Myocyte (in vitro differentiated cells): ENCODE measurements at places on chromosomes 13 and 19. TPM values are rescaled to one million over a fixed set of nuclear protein-coding genes. Genes with fewer than 3 reads are reported as not detected.
A peak's percentile ranks its signal among the peaks of the same experiment; 100 is the strongest.

- no peak for DNase-seq
These were observed 137.5 kb downstream of the DCLK1 start for GRCh38 chr13:35993686-35994085.

The NDUFA7 gene
- total RNA-seq, result 42.5 and 60.6 TPM in 2 replicates

The CLEC17A gene
- not detected in 2 replicates for total RNA-seq

The SNRNP70 gene
- 312 and 331 TPM in 2 replicates for total RNA-seq

DNA sequence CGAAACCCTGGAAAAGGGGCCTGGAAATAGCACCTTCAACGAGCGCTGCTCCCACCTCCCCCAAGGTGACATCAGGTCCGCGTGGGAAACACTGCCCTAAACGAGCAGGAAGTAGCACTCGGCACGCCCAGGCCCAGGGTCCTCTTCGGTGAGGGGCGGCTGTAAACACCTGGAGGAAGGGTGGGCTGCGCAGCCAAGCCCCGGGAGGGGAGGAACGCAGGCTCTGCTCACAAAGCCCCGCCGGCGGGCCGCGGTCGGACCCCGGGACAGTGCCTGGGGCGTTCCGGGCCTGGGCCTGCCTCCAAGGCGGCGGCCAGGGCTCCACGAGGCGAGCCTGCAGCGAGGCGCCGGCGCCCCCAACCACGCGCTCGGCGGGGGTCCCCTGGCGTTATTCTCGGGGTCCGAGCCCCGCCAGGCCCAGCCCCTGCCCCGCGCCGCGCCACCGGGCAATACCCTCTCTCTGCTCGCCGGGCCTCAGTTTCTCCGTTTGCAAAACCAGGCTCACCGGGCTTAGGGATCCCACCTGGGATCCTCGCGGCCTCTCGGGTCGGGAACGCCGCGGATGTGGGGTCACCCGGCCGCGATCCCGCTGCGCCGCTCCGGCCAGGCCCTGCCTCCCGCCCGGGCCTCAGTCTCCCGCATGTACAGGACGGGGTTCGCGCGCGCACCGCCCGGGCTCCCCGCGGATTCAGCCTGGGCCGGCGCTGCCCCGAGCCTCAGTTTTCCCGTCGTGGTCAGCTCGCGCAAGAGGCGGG lies 630 bp downstream of the RNF126 start:
- DNase-seq, result peak; percentile 12

DNA sequence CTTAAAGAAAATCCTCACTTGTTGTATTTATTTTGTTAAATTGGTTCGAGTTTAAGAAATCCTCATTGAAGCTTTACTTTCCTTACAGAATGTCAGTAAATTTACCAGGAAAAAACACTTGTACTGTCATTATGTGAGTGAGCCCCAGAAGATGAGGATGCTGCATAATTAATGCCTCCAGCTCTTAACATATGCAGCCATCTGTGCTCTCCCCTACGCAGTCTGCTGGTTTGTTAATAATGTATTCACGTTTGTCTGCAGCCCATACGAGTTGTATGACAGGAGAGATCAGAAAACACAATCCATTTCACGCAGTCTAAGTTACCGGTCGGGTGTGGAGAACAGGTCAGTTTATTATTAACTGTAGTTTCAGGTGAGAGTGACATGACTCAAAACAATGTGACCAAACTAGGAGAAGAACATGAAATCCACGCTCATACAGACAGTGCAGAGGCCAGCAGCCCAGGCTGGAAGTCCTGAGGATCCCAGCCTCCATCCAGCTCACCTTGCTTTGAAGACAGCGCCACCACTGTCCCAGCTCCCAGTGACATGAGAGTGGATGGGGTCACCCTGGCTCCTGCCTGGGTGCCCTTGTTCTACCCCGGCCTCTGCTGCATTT lies 19.8 kb upstream of the ATP11A start:
- no peak for DNase-seq

GRCh38 chr13:77579959-77580358 lies 44.5 kb downstream of the SCEL start:
- no peak for DNase-seq

DNA sequence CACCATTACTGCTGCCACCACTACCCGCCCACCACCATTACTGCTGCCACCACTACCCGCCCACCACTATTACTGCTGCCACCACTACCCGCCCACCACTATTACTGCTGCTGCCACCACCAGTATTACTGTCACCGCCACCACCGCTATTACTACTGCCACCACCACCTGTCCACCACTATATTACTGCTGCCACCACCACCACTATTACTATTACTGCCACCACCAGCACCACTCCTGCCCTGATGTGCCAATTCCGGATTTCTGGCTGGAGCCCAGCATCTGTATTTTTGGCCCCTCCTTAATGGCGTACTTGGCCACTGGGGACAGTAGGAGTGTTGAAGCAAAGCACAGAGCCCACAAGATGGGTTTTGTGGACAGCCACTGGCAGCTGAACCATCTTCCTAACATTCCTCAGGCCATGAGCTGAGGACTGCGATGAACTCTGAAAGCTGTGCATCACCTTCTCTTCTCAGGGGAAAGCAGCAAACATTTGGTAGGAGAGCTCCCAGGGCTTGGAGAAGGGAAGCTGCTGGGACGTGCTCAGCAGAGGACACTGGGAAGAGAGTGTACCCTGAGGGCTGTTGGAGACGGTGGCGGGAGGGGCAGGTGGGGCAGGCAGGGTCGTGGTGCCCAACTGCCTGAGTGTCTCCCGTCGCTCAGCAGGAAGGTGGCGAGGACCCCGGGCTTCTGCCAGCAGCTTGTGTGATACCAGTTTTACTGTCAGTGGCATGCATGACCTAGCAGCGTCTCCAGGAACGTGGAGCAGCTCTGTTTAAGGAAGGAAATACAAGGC lies 23.0 kb downstream of the CUL4A start:
- DNase-seq, result peak; percentile 88

- no peak for DNase-seq
These were observed 27.3 kb downstream of the PIP5K1C start for GRCh38 chr19:3672993-3673392.

DNA sequence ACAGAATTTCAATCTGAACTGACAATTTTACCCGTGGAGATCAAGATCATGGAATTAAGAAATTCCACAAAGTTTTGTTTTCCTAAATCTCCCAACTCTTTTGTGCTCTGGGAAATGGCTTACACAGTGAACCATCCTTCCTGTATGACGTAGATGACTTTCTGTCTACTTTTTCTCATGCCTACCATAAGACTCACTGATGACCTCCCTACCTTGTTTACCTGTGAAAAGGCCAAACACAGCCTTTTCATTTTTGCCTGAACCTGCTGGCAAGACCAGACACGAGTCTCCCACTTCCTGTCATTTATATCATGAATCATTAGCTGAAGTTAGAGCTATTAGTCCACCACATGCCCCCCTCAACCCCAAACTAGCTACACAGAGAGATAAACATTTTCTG lies 4.6 kb upstream of the KBTBD6 start:
- DNase-seq, result no peak

- no peak for DNase-seq
These were observed 375.0 kb downstream of the PCDH9 start for GRCh38 chr13:66855131-66855530.

The B3GNT3 gene
- total RNA-seq, result not detected in 2 replicates

- DNase-seq, result no peak
These were observed 195.2 kb upstream of the IPO5 start for GRCh38 chr13:97758317-97758716.

GRCh38 chr19:8988204-8988603 lies 22.0 kb downstream of the MUC16 start:
- no peak for DNase-seq

- DNase-seq, result no peak
These were observed 491.3 kb upstream of the KLF12 start for GRCh38 chr13:74625541-74625940.
